ENCODE measurements at places on chromosomes 7 and 10. TPM values are rescaled to one million over a fixed set of nuclear protein-coding genes. Genes with fewer than 3 reads are reported as not detected.
A peak's percentile ranks its signal among the peaks of the same experiment; 100 is the strongest.

Gene CALHM3
- not detected for total RNA-seq

- no peak for DNase-seq
Observed at GRCh38 chr10:4243651-4244050, 458.6 kb upstream of the KLF6 start.

DNA sequence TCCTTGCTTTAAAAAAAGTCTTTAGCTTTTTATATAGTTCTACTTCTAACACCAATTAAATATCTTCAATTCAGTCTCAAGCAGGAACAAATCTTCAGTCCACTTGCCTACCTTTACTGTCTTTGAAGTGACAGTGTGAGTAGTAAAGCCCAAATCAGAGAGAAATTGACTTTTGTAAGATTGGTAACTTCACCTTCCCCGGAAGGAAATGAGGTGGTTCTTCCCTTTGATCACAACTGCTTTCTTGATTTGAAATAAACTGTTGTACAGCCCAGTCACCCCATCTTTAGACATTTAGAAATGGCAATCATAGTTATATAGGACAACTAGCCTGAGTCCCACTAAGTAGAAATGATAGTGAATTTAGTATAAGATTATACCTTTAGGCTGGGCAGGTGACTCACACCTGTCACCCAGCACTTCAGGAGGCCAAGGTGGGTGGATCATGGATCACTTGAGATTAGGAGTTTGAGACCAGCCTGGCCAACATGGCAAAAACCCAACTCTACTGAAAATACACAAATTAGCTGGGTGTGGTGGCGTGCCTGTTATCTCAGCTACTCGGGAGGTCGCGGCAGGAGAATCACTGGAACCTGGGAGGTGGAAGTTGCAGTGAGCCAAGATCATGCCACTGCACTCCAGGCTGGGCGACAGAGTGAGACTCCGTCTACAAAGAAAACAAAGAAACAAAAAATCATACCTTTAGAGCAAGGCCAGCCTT is 4.7 kb downstream of the FAS start:
- DNase-seq, result no peak

- DNase-seq, result no peak
Observed at GRCh38 chr10:122236690-122237306, 34.3 kb upstream of the BTBD16 start.

- DNase-seq, result no peak
Observed at GRCh38 chr7:4210821-4211220, 471.3 kb upstream of the FOXK1 start.

Gene TECPR1
- total RNA-seq, result 68.8 TPM

DNA sequence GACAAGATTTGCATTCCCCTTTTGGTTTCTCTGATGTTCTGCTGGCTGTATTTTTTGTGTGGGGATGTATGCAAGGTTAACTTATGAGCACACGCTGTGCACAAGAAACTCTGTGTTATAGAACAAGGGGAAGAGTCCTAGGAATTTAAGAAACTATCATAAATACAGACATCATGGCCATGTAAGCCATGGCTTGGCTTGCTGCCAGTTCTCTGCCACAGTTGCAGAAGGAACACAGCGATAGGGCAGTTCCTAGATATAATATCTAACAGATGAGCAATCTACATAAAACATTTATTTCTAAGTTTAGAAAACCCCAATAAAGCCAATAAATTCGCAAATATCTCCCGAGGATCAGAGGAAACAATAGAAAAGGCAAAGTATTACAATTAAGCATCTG is 153.3 kb downstream of the LRRTM3 start:
- no peak for DNase-seq

DNA sequence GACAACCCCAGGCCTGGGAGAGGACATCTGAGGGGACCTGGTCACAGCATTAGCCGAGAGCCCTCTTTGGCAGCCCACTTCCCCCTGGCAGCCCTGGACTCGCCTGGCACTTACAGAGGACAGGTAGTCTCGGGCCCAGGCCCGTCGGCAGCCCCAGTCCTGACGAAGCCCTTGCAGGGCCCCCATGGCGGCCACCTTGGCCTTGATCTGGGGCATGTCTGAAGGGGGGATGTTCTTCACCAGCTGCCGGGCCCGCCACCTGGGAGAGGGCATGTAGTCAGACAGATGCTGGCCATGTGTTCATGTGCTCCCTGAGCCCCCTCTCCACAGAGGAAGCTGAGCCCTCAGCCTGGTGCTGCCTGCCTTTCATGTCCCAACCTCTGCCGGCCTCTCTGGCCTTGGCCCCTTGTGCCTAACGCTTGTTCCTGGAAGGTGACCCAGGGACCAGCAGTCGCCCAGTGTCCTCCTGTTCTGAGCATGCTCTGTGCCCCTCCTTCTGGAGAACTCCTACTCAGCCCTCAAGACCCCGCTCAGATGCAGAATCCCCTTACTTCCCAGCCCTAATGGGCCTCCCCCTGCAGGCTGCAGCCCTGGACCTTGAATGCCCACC is 13.9 kb downstream of the MYO1G start:
- peak; percentile 15 for DNase-seq

Gene MSMB
- total RNA-seq, result not detected

- no peak for DNase-seq
Observed at GRCh38 chr10:112335868-112336265, 38.0 kb upstream of the ACSL5 start.

DNA sequence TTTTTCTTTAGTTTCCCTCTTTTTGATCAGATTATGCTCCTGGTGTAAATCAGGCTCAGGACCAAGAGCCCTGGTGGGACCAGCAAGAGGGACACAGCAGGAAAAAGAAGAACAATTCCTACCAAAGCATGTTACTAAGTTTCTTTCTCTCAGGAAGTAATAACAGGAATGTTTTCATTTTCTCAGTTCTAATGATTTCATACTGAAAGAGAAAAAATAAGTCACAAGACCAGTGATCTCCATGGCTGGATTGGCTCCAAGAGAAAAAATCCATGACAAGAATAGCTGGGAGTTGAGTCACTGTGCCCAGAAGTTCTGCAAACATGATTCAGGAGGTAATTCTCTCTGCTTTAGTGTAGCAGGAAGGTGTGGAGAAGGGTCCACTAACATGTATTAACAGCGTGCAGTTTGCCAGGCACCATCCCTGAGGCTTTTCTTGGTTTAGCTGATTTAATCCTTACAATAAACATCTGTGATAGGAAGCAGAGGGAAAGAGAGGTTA is 23.8 kb upstream of the IFIT2 start:
- no peak for DNase-seq

- no peak for DNase-seq
Observed at GRCh38 chr10:116713846-116714245, 28.5 kb downstream of the HSPA12A start.

Gene TFEC
- total RNA-seq, result 1.7 TPM

DNA sequence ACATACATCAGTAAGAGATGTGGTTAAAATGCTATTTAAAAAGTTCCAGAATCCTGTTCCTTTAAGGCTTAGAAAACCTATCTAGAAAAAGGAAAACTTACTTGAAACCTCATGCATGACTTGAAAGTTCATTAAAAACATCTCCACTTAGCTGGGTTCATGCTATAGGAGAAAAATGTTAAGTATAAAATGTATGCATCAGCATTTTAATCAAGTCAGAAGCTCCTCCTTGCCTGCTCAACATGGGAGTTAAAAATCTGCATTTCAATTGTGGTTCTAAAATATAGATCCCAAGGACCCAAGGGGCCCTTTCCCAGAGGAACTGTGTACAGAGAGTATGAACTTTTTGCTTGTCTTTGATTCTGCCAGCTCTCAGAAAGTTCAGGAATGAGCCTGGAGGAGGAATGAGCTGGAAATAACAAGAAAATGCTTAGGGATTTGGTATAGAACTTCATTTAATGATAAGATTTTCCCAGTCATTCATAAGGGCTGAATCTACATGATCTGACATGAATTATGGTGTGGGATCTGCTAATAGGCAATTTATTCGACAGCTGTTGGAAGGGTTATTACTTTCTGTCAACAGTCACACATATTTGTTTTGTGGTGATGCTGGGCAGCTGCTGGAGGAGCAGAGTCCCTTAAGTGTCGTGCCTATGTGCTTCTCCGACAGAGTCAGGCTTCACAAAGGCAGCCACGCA is 85.6 kb upstream of the MTPN start:
- no peak for DNase-seq

DNA sequence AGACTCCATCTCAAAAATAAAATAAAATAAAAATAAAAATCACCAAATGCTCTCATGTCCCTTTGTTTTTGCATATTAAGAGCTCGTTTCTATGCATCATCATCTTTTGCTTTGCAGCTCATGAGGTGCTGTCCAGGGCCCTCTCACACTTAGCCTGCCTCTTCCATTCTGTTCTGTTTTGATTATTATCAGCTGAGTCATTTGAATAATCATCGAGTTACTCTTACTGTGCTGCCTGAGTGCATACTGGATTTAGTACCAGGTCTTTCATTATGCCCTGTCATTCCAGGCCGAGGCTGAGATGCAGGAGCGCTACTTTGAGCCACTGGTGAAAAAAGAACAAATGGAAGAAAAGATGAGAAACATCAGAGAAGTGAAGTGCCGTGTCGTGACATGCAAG is 33.0 kb downstream of the UCMA start:
- DNase-seq, result no peak

- DNase-seq, result no peak
Observed at GRCh38 chr10:56763090-56763489, 402.0 kb upstream of the ZWINT start.

Gene CLRN3
- not detected for total RNA-seq

GRCh38 chr7:112267944-112268691 is 61.6 kb downstream of the ZNF277 start:
- no peak for DNase-seq

DNA sequence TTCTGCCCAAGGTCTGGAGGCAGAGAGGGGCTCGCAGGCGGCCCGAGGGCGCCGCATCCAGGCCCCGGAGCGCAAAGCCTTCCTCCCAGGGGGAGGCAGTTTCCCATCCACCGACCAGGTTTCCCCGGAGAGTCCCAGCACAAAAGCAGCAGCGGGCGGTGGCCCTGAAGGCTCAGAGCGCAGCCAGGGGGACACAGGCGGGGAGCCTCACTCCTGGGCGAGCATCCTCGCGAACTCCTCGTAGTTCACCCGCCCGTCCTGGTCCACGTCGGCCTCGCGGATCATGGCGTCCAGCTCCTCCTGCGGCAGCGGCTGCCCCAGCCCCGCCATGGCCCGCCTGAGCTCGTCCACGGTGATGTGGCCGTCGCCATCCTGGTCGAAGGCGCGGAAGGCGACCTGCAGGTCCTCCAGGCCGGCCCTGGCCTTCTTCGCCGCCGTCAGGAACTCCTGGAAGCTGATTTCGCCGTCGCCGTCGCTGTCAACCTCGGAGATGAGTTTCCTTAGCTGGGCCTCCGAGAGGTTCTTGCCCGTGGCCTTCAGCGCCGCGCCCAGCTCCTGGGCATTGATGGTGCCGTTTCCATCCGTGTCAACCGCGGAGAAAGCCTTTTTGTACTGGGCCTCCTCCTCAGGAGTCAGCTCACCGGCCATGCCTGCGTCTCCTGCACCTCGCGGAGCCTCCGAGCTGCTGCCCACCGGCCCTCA is 428 bp downstream of the CALML5 start:
- no peak for DNase-seq

DNA sequence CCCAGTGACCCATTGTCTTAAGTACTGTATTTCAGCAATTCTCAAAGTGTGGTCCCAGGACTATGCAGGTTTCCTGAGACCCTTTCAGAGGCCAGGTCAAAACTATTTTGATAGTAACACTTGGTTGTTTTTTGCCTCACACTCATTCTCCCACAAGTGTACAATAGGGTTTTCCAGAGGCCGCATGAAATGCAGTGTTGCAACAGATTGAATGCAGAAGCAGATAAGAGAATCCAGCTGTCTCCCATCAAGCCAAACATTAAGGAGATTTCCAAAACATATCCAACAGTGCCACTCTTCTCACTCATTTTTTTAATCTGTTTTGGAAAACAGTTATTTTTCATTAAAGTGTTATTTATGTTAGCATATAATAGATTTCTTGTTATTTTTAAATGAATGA is 20.0 kb downstream of the VKORC1L1 start:
- DNase-seq, result no peak

GRCh38 chr7:135209225-135209834 is 2.0 kb downstream of the WDR91 start:
- no peak for DNase-seq

DNA sequence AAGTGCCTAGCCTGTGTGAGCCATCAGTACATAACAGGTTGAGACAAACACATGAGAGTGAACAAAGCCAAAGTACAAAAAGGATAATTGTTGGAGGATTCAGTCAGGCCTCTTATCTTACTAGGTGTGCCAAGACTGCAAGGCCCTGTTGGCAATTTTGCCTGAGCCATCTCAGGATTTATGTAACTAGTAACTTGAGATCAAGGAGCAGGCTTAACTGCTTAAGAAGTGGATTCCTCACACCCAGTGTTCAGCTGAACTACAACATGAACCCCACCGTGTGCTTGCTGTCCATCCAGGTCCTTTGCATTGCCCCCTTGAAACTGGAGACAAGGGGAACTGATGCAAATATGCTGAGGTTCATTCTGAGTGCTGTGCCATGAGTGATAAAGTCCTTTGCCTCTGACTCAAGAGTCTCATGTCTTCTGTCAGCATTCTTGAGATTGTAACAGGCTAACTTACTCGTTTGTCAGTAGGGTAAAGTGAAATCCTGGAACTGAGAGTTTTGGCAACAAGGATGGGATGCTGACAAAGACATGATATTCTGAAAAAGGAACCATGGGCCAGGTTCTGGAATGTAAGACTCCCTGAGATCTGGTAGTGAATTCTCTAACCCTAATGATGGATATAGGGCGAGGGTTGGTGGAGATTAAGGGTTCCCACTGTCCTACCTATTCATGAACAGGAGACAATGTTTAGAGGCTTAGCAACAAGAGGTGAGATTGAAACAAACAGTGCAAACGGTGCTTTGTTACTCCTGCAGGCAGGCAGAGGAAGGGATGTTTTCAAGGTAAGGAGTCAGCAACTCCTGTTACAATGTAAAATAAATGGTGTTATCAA is 44.1 kb upstream of the GATAD1 start:
- DNase-seq, result no peak

Gene RBP3
- not detected for total RNA-seq

GRCh38 chr10:35276889-35277288 is 59.4 kb upstream of the CCNY start:
- no peak for DNase-seq

DNA sequence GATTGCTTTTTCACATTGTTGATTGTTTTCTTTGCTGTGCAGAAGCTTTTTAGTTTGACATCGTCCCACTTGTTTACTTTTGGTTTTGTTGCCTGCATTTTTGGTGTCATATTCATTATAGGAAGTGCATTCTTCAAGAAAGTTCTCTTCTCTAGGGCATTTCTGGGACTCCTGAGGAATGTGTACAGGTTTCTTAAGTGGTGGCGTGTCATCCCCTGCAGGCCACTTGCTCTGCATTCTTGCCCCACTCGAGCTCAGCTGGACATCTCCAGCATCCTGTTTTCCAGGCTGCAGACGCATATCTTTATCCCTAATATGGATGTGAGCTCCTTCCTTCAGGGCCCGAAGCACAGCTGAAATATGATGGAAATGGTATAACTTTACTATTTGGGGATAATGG is 255.6 kb upstream of the HABP2 start:
- no peak for DNase-seq

GRCh38 chr7:157818701-157819454 is 482.1 kb downstream of the DNAJB6 start:
- DNase-seq, result no peak

DNA sequence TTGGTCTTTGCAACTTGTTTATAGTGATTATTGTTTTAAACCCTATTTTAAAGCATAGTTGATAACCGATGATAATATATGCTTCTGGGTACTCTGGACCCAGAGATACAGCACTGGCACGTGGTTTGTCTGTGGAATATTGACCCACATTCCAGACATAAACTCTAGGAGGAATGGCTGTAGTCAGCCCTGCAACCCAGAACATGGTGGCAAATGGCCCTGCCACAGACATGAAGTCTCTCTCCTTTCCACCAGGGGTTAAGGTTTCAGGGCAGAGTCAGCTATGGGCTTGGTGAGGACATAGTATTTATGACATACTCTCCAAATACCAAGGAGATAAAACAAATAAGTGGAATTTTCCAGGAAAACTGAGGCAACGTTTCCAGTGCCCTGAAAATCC is 83.6 kb downstream of the NAMPT start:
- DNase-seq, result no peak

Measured in natural killer cell (primary cell).